Mammary epithelial cell (primary cell): ENCODE measurements at places on chromosomes 1 and 21. TPM values are rescaled to one million over a fixed set of nuclear protein-coding genes. Genes with fewer than 3 reads are reported as not detected.

DNAJC6 gene
- 28.5 TPM for total RNA-seq

NIBAN1 gene
- 70.3 TPM for total RNA-seq

ARHGEF11 gene
- total RNA-seq: 23.4 and 24.7 TPM in 2 replicates

VASH2 gene
- total RNA-seq: not detected

CDCA8 gene
- 7.9 and 30.0 TPM in 2 replicates for total RNA-seq

TOR1AIP2 gene
- total RNA-seq: 90.2 and 103 TPM in 2 replicates

RSPO1 gene
- total RNA-seq: not detected in 2 replicates

AJAP1 gene
- total RNA-seq: 7.4 and 8.1 TPM in 2 replicates

ACKR1 gene
- total RNA-seq: not detected

TRAPPC10 gene
- 36.3 TPM for total RNA-seq

AIM2 gene
- total RNA-seq: not detected in 2 replicates

MEX3A gene
- 1.0 and 1.9 TPM in 2 replicates for total RNA-seq

DNA sequence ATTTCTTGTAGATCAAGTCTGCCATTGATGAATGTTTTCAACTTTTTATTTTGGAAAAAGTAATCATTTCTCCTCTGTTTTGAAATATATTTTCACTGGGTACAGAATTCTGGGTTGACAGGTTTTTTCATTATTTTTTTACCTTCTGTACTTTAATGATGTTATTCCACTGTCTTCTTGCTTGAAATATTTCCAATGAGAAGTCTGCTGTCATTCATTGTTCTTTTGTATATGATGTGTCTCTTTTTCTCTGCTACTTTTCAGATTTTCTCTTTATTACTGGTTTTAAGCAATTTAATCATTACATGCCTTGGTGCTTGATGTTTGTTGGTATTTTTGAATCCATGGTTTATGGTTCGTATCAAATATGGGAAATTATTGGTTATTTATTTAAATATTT lies 22.4 kb upstream of the FOXO6 start:
- no peak for DNase-seq

DNA sequence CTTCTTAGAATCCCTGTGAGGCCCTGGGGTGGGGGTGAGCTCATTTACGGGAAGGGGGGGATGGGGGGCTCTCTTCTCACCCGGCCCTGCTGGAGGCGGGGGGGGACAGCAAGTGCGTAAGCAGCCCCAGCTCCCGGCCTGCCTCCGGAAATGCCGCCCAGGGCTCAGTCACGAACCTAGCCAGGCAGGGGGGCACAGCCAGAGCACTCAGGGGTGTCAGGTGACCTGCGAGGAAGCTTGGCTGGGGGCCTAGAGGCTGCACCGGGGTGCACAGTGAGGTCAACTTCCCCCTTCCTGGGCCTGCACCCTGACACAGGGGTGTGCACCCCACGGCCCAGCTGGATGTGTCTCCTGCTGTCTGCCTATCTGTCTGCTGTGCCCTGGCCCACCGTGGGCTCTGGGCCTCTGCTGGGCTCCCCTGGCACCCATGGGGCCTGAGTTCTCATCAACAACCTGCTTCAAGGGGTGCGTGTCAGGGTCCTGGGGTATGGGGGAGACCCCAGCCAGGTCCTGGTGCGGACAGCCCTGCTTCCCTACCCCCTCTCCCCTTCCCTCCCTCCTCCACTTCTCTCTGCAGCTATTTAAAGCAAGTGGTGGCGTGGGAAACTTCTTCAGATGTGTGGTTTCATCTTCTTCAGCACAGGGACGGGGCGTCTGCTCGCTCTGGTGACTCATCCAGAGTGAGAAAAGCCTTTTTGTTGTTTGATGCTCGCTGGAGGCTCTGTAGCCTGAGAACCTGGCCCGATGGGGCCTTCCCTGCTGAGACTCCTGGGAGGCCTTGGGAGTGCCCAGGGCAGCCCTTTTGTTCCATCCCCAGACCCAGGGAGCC lies 92.5 kb upstream of the RUNX3 start:
- peak; percentile 97 for DNase-seq

DNA sequence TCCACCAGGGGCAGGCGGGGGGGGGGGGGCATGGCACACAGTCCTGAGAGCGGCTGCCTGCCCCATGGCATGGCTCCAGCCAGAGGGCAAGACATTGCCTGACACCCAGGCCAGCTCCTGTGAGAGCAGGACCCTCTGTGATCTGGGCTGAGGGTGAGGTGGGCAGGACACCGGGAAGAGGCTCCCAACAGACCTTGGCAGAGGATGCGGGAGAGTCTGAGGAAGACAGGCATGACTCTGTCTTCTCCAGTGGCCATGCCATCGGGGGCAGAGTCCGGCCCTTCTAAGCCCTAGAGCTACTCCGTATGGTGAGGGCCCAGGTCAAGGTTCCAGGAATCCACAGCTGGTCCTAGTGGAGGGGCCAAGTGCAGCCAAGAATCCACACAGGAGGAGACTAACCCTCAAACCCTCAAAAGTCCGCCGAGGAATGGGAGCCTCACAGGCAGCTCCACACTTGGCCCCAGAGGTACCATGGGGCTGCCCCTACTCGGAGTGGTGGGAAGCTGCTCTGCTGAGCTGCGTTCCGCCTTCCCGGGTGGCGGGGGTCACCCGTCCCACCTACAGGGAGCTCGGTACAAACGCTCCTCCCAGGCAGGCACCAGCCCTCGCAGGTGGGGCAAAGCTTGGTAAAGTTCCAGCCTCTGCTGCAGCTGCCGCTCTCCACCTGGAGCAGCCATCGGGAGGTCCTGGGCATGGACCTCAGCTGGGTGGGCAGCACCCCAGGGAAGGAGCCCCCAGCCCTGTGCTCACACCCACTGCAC lies 6.5 kb downstream of the ACTRT2 start:
- no peak for DNase-seq

GRCh38 chr1:12565094-12565965 lies 52.7 kb downstream of the DHRS3 start:
- DNase-seq: no peak

GRCh38 chr1:45490121-45490625 lies 790 bp downstream of the TESK2 start:
- DNase-seq: peak; percentile 35

DNA sequence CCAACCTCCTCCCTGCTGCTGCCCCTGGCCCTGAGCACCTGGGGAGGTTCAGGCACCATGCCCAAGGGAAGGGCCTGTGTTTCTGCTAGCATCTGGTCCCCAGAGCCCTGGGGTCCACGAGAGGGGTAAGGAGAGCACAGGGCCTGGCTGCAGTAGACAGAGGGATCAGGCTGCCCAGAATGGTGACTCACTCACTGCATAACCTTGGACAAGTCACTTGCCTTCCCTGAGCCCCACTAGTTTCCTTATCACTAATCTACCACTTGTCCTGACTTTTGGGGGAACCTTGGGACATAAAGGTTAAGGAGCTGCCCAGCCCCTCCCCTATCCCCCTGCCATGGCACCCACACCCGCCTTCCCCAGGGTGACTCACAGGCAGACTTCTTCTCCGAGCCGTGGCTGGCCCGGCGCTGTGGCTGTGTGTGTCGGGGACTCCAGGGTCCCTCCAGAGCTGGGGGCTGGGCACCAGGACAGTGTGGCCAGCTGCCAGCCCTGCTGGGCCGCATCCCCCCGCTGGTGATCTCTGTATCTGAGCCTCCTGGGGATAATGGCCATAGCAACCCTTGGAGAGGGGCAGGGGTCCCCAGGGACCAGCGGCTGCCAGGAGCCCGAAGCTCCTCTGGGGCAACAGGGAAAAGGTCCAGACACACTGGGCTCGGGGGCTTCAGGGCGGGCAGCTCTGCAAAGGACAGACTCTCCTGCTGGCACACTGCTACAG lies 4.0 kb downstream of the ARHGEF19 start:
- no peak for DNase-seq

DNA sequence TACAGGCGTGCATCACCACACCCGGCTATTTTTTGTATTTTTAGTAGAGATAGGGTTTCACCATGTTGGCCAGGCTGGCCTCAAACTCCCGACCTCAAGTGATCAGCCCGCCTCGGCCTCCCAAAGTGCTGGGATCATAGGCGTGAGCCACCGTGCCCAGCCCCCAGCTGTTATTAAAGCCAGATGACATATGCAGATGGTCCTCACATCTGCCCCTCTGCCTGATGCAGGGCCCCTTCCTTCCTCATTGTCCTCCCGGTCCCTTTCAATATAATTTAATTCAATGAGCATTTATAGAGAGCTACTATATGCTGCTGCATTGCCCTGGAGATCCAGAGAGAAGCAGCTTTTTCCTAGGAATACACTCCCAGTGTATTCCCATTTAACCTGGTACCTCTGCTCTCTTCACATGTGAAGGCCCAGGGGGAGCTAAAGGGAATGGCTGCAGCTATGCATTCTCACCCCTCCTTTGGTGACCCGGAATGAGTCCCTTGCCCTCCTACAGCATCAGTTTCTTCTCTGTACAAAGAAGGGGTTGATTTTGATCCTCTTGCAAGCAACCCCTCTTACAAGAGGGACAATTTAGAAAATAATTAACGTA lies 55.6 kb downstream of the L1TD1 start:
- DNase-seq: no peak

- peak; percentile 67 for DNase-seq
These were observed 29.6 kb downstream of the GNG12 start for GRCh38 chr1:67803380-67804279.

GRCh38 chr1:114081437-114082303 lies 72.0 kb downstream of the SYT6 start:
- no peak for DNase-seq

DNA sequence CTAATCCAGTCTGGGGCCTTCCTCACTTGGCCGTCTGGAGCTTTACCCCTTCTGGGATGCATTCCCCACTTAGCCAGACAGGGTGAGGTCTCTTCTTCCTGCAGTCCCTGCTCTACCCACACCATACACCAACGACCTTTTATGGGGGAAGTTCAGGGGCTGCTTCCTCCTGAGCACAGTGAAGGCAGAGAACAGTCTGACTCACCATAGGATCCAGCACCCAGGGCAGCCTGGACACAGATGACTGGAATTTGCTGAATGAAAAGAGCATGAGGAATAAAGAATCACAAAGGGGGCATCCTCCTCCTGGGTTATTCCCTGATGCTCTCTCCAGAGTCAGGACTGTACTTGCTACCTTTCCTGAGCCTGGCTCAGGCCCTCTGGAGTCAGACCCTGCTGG lies 4.6 kb upstream of the FOXE3 start:
- DNase-seq: no peak

GRCh38 chr1:246306415-246307037 lies 200.6 kb downstream of the SMYD3 start:
- no peak for DNase-seq

- DNase-seq: no peak
These were observed 119.1 kb downstream of the ADGRL4 start for GRCh38 chr1:78887458-78887857.

DNA sequence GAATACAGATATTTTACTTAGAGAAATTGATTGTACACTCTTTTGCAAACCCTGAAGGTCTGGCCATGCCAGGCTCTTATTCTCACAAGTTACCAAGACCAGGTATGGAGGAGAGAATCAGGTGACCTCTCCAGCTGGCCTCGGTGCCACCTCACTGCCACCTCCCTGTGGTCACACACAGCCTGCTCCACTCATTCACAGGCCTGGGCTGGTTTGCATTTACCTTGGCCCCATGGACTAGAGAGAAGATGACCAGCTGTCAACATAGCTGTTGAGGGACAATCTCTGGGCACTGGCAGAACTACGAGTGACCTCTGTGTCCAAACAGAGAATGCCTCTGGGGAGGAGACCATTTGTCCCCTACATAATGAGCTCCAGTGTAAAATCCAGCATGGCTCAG lies 291.2 kb upstream of the RUNX1 start:
- no peak for DNase-seq

- DNase-seq: no peak
These were observed 335.0 kb upstream of the GREM2 start for GRCh38 chr1:240946926-240947325.

DNA sequence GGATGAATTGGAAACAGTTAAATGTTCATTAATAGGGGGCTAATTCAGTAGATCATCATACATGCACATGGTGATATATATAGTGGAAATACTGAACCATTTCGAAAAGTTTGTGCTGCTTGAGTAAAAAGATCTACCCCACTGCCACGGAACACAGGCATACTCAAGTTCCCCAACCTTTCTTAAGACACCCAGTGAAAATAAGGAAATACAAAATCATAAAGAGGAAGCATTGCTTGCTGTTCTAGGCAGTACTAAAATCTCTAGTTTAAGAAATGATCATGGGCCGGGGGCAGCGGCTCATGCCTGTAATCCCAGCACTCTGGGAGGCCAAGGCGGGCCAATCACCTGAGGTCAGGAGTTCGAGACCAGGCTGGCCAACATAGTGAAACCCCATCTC lies 37.6 kb upstream of the KIRREL1 start:
- DNase-seq: no peak

- DNase-seq: peak; percentile 45
These were observed 3.9 kb upstream of the PGLYRP4 start for GRCh38 chr1:153352523-153352922.

DNA sequence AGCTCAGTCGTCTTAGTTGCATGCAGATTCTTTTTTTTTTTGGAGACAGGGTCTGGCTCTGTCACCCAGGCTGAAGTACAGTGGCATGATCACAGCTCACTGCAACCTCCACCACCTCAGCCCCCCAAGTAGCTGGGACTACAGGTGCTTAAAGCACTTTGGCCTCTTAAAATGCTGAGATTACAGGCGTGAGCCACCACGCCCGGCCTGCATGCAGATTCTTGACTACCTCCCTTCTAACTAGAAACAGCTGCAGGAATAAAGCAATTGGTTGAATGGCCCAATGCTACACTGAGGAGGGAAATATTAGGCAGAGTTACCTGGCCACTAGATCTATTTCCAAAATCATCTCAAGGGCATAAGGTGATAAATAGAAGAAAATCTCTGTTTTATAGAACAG lies 29.5 kb upstream of the TTC39A start:
- DNase-seq: no peak

- DNase-seq: peak; percentile 16
These were observed 58.4 kb downstream of the ASH1L start for GRCh38 chr1:155504207-155504606.

DNA sequence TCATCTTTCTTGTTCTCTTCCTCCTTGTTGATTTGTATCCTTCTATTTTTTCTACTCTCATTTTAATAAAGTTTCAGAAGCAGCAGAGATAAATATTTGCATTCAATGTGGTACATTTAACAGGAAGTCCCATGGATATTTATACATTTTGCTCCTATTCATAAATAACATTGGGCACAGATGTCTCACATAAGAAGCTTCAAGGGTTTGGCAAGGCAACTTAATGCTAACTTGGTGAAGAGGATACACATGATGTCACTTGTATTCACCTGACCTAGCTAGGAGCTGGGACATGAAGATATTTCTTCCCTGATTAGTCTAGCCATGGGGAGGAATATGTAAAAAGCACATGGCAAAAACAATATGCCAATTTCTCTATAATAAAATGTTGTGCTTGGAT lies 65.1 kb upstream of the DUSP10 start:
- no peak for DNase-seq

- no peak for DNase-seq
These were observed 38.3 kb downstream of the PAFAH2 start for GRCh38 chr1:25959611-25960010.
